T-cell (primary cell): ENCODE measurements at places on chromosomes 7 and 10.
A peak's percentile ranks its signal among the peaks of the same experiment; 100 is the strongest.

DNA sequence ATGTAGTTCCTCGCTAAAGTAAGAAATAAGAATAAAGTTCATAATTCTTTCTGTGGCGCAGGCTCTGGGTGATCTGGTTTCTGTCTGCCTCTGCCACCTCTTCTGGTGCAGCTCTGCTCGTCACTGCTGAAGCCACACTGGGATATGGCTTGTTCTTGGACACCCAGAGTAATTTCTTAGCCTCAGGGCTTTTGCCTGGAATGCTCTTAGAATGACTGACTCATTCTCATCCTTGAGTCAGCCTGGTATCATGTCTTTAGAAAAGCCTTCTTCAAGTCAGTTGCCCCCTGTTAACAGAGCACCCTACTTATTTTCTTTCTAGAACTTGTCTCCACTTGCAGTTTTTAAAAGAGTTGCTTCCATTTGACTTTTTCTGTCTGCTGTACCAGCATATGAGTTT, 2.0 kb downstream of the ZSCAN25 start:
- no peak for DNase-seq

GRCh38 chr10:553233-553632, 136.2 kb downstream of the DIP2C start:
- no peak for DNase-seq

- peak; percentile 46 for DNase-seq
These were observed 1.6 kb upstream of the IDI1 start for GRCh38 chr10:1050554-1050953.

- no peak for DNase-seq
These were observed 574 bp downstream of the UTF1 start for GRCh38 chr10:133230387-133231195.

GRCh38 chr10:66723608-66724400, 202.0 kb upstream of the LRRTM3 start:
- DNase-seq: no peak
